ENCODE measurements at places on chromosomes 4 and X. TPM values are rescaled to one million over a fixed set of nuclear protein-coding genes. Genes with fewer than 3 reads are reported as not detected.

GRCh38 chrX:26871967-26872366, 591.2 kb downstream of the PPP4R3C start:
- DNase-seq: no peak

DNA sequence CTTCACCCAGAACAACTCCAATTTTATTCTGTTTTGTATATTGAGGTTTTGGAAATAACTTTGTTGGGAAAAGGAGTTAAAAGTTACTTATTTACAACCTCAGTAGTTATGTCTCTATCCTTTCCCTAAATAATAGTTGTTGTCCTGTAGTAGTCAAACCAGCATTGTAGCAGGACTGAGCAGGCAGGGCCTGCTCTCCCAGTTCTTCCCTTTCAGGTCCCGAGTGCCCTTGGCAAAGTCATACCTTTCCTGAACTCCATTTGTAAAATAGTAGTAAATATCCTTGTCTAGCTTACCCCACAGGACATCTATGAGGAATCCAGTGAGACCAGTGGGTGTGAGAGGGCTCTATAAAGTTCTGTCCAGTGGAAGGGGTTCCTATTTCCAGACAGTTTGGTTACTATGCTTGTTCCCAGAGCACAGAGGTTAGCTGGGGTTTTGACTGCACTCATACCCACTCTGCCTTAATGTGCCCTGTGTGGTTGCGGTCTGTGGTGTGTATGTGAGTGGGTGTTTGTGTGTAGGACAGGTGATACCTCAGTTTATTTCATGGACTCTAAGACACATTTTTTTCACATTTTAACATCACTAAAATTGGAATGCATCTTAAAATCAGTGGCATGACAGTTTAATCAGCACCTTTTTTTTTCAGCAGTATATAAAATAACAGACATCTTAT, 136.3 kb downstream of the AMMECR1 start:
- no peak for DNase-seq

DNA sequence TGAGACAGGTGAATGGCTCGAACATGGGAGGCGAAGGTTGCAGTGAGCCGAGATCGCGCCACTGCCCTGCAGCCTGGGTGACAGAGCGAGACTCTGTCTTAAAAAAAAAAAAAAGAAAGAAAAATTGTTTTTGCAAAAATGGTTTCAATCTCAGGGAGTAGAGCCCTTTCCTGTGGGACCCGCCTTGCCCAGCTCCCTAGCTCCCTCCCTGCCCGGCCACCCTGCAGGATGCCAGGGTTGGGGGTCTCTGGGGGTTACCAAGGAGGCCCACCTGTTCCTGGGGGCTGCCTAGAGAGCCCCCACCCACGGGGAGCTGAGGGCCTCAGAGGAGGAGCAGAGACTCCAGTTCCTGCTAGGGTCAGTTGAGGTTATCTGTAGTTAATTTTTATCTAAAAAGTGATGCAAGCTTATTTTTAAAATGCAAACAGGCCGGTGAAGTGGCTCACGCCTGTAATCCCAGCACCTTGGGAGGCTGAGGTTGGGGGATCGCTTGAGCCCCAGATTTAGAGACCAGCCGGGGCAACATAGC, 18.7 kb upstream of the PLCXD1 start:
- peak; percentile 35 for DNase-seq

NWD2 gene
- total RNA-seq: not detected

Measured in upper lobe of left lung (tissue), 6 donors.